ENCODE measurements at places on chromosomes 1 and 21. TPM values are rescaled to one million over a fixed set of nuclear protein-coding genes. Genes with fewer than 3 reads are reported as not detected.

The OR2L3 gene
- total RNA-seq = not detected

The AQP10 gene
- not detected for total RNA-seq

The KCNH1 gene
- 0.10 TPM for total RNA-seq

The GBP7 gene
- total RNA-seq = 0.69 TPM

The CCDC185 gene
- total RNA-seq = not detected

All from endothelial cell (in vitro differentiated cells).